Omental fat pad (tissue), 4 donors: ENCODE measurements at places on chromosomes 2 and 18. TPM values are rescaled to one million over a fixed set of nuclear protein-coding genes. Genes with fewer than 3 reads are reported as not detected.
A peak's percentile ranks its signal among the peaks of the same experiment; 100 is the strongest.

DNA sequence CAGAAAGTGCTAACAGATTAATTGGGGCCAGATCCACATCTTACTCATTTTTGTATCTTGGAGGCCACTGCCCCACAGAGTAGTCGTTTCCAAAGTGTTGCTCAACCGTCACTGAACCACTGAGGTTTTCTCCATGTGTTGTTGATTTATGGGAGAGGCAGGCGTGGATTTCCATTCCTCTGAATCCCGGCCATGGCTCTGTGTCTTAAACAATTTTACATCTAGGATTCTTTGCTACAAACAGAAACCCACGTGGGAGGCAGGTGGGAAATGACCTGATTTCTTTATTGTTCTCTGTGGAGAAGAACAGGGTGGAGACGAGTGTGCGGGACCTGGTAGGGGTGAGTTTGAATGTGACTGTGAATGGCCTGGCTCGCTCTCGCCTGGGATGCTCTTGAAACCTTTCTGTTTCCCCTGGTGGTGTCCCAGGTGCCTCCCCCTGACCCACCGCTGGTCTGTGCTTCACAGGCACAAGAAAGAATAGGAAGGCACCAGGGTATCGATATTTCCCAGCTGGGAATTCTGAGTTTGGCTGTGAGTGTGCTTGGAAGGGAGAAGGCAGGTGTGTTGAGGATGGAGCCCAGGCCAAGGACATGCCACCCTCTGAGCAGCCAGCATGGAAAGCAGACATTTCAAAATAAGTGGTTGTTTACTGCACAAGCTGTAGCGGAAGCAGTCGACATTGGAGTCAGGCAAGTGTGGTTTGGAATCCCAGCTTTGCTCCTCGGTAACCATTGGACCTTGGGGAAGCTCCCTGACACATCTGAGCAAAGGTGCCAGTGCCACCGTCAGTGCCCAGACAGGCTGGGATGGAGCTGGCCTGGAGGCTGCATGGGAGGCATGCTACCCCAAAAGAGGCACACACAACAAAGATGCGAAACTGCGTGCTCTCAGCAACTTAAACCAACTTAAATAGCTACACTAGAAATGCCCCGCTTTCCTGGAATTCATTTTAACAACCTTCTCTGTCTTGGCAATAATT lies 50.0 kb downstream of the LPIN1 start:
- no peak for DNase-seq

Gene RNF152
- 4.2 TPM for total RNA-seq

Gene HOXD3
- 2.6 TPM for total RNA-seq

- DNase-seq: no peak
Observed at GRCh38 chr18:34938090-34938489, 103.1 kb upstream of the MAPRE2 start.

DNA sequence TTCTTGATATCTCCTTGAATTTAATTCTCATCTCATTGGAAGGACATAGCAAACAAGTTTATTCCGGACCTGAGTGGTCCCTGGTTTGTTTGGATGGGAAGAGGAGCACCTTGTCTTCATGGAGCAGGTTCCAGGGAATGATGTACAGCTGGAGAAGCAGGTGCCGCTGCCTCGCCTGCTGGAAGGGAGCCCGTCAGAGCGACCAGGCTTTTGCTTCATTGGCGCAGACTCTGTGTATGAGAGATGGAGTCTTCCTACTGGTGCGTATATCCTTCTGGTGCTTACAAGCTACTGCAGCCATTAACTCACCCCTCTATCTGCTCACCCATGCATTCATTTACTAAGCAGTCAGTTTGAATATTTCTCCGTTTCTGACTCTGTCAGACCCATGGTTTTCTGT lies 11.6 kb upstream of the ALLC start:
- DNase-seq: no peak

Gene NEB
- total RNA-seq: 1.2 TPM

Gene GNAL
- 1.9 TPM for total RNA-seq

GRCh38 chr2:241850544-241851324 lies 8.0 kb downstream of the PDCD1 start:
- DNase-seq: peak; percentile 20

DNA sequence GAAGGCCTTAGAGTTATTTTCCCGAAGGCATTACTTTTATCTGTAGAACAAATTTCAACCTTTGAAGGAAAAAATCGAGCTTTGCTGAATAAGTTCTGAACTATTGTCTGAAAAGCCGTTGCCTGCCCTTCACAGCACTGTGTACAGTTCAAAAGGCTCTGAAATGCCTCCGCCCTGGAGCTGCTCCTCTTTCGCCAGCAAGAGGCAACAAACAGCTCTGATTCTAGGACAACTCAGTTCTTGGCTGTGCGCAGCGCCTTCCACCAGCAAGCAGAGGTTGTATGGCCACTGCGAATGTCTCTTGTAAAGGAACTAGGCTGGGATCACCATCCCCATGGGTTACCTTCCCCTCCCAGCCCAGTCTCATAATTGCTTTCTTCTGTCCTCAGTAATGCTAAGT lies 308.5 kb downstream of the GBX2 start:
- DNase-seq: no peak

GRCh38 chr2:233081232-233081730 lies 21.1 kb downstream of the INPP5D start:
- no peak for DNase-seq

DNA sequence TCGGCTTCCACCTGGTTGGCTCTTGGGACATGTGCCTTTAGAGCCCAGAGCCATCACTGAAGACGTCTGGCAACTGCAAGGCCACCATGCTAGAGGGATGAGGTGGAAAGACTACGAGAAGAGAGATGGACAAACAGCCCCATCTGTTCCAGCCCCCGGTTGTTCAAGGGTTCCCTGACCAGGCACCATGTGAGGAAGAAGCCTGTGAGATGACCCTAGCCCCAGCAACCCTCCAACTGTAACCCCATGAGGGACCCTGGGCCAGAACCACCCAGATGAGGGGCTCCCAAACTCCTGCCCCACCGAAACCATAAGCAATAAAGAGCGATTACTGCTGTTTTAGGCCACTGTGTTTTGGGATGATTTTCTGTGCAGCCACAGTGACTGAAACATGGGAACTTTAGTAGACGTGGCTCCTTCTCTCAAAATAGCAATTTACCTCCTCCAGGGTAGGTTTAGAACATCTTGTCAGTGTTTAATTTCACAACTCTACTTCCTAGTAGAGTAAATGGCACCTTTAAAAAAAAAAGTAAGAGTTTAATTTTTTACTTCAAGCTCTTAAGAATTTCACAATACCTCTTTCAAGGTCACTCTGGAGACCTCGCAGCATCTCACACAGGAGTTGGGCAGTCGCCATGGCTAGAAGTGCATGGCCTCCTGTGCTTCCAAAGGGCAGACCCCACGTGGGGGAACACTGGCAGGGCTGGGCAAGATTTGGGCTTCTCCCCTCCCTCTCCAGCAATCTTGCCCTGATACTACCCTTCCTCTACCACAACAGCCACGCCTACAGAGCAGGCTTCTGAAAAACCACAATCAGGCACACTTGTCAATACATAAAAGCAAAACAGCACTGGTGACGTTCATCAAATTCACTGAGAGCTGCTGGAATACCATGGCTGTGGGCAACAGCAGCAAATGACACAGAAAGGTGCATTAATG lies 48.8 kb downstream of the TMEM163 start:
- DNase-seq: no peak

DNA sequence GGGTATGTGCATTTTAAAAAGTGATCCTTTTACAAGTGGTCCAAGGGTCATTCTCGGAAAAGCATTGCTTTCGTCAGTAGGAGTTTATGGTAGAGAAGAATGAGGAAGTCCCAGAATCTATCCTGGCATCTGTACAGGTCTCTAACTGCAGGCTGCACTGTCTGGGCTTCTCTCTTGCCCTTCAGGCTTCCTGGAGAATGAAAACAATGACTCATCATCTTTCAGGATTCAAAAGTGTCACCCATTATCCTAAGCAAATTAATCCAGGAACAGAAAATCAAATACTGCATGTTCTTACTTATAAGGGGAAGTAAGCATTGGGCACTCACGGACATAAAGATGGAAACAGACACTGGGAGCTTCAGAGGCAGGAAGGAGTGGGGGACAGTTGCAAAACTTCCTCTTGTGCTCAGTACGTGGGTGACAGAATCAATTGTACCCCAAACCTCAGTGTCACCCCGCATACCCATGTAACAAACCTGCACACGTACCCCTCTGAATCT lies 60.2 kb upstream of the TXNDC2 start:
- no peak for DNase-seq

Gene IFIH1
- 7.5 TPM for total RNA-seq

DNA sequence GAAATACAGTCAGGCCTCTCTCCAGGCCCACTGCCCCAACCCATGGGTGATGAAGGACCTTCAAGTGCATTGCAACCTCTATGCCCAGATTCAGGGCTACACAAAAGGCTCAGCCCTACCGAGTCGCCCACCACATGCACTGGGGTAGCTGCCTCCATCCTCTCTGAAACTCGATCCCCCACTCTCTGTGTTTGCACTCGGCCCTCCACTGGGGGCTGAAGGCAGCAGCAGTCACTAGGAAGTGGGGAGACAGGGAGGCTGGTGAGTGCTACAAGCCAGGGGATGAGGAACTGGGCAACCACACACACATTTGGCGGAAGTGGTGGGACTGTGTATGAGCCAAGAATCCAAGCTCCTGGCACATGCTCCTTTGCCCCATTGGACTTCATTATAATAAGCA lies 94.6 kb downstream of the CERS6 start:
- no peak for DNase-seq

Gene PRKAG3
- total RNA-seq: not detected

DNA sequence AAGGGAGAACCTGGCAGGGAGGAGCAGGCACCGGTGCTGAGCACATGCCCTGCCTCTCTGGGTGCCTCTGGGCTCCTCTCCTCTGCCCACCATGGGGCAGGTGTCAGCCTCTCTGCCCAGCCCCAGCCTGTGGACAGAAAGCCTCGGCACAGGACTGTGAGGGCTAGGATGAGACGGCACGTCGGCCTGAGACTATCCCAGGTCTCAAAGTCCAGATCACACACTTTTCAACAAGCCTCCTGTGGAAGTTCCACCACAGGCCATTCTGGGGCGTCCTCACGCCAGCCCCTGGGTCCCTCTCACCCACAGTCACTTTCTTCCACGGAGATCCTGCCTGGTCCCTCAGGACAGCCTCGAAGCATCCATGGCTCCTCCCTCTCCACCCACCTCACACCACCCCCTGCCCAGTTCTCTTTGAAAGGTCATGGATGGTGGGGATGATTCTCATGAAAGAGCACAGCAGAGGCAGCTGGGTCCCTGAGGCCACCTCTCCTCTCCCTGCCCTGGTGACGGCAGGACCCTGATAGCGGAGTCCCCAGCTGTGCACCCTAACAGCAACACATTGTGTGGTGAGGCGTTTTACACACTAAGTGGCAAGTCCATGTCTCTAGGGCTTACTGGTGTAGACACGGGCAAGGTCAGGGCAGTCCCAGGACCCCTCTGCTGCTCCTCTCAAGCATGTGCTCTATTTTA lies 569.4 kb upstream of the SALL3 start:
- DNase-seq: no peak

- no peak for DNase-seq
Observed at GRCh38 chr2:9247786-9248185, 41.2 kb downstream of the ASAP2 start.

DNA sequence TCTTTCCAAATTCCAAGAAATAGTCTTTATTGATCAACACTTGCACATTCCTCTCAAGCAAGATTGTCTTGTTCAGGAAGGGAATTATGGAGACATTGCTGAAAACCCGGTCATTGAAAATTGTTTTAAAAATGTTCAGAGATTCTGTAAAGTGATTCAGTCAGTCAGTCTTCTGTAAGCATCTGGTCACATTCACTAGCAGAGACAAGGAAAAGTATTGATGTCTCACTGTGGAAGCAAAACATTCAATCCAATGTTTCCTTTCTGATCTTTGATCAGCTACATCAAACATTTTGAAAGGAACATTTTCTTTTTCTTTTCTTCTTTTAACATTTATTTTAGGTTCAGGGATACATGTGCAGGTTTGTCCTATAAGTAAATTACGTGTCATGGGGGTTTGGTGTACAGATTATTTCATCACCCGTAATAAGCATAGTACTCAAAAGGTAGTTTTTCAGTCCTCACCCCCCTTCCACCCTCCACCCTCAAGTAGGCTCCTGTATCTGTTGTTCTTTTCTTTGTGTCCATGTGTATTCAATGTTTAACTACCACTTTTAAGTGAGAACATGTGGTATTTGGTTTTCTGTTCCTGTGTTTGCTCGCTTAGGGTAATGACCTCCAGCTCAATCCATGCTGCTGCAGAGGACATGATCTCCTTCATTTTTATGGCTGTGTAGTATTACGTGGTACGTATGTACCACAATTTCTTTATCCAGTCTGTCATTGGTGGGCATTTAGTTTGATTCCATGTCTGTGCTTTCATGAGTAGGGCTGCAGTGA lies 61.2 kb downstream of the CTNNA2 start:
- DNase-seq: no peak

DNA sequence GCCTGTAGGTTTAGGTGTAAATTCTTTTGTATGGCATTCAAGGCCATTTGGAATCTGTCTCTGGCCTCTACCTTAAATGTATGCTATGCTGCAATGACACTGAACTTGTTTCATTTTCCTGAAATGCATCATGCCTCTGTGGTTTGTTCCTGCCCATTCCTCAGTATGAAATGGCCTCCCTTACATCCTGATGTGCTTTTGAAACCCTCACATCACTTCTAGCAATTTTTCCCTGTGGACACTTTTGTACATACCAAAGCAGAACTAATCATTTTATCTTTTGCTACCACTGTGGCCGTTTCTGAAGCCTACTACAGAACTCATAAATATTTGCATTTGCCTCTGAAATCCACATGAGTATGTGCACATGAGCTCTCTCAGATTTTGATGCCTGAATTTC lies 557.2 kb downstream of the ERBB4 start:
- no peak for DNase-seq

Gene MYL1
- total RNA-seq: not detected

DNA sequence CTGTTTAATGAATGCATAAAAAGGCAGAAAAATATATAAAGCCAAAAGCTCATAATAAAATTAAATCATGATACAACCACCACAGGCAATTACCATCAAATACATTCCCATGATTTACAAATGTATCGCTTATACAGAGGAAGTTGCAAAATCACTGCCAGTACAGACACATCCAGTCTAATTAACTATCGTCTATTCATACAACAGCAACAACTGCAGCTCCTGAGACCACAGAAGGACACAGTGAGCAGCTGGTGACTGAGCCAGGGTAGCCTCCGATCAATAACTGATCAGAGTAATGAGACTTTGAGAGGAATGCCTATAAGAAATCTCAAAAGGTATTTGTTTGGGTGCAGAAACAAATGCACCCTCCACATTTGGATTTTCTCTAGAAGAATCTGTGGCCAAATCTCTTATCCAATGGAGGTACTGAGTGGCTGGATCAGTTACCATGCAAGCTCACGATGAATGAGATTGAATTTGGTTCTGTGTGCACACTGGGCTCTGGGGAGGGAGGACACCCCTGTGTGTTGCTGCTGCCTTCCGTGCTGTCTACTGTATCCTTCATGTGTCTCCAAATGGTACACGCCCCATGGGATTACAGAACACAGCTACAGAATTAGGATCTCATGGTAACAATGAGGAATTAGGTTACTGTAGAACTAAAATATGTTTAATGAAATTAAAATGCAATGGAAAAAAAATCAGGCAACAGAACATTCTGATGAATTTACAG lies 119.6 kb downstream of the MBP start:
- no peak for DNase-seq

GRCh38 chr18:66662632-66663031 lies 58.7 kb upstream of the CDH19 start:
- DNase-seq: no peak
